ENCODE measurements at places on chromosomes 7 and 10.
A peak's percentile ranks its signal among the peaks of the same experiment; 100 is the strongest.

GRCh38 chr10:52469970-52470705, 156.1 kb downstream of the DKK1 start:
- DNase-seq: no peak

GRCh38 chr7:2068693-2069471, 163.9 kb downstream of the MAD1L1 start:
- DNase-seq: no peak

DNA sequence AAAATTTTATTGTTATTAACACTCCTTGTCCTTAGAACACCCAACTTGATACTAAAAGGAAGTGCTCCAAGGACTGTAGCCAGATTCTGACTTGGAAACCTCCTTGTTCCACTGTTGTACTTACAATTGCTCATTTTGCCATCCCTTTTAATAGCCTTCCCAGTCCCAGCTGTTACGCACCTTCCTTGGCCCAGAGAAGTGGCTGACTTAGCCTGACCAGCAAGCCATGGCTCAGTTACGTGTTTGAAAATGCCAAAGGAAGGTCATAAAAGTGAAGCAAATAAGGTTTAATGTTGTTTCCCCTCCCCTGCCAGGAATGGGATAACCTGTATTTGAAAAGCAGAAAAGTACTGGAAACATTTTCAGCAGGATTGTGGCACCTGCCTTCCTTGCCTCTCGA, 3.7 kb upstream of the ANKRD1 start:
- no peak for DNase-seq

DNA sequence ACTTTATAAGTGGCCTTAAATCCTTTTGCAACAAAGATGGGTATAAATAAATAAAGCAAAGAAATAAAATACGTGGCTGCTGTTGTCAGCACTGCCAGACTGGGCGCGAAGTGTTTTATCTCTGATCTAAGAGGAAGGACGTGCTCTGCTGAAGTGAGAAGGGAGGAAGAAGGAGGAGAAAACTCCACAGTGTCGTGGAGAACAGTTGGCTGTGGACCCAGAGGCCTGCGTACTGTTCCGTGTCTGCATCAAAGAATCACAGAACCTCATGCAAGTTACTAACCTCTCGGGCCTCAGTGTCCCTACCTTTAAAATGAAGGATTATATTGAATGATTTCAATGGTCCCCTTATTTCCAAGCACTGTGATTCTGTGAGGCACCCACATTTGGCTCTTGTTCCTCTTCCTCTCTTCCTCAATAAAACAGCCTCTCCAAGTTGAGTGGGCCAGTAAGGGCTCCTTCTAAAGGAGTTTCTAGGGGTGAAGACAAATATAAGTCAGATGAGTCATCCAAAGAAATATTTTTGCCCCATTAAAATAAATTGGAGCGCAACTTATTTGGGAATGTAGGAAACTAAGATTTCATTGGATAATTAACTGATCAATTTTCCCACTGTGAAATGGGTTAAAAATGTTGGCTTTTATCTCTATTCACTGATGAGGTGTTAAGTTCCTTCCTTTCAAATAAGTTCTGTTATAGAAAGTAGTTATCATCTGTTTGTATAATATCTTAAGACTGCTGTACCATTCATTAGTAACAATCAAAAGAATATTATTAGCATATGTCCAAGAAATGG, 126.9 kb upstream of the EFCAB10 start:
- DNase-seq: no peak

GRCh38 chr7:76332078-76332477, 26.7 kb downstream of the YWHAG start:
- no peak for DNase-seq

DNA sequence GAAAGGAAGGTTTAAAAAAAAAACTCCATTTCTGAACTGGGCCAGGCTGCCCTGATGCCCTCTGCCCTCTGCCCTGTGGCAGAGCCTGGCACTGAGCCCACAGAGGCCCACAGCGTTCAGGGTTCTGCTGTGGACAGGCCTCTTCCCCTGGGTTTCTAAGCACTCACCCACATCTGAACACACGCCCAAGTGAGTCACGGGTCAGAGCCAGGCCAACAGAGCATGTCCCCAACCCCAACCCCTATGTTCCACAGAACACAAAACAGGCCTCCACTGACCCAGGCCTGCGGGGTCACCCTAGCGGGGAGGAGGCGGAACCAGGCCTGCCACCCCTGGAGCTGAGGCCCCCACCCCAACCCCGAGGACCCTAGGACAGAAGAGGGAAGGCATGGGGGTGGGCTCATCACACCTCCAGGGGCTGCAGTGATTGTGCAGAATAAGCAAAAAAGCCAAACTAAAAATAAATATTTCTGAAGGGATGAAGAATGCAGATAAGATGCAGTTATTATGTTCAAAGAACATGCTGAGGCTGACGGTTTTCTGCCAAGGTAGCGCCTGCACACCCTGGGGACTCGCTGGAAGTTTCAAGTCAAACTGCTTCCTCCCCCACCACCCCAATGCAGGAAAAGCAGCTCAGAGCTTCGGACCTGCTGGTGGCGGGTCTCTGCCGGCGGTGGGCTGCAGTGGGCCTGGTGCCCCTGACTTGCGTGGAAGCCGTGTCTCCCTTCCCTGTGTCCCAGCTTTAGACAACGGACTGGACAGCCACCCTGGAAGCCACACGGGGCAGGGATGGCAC, 5.4 kb downstream of the WDR86 start:
- DNase-seq: no peak

DNA sequence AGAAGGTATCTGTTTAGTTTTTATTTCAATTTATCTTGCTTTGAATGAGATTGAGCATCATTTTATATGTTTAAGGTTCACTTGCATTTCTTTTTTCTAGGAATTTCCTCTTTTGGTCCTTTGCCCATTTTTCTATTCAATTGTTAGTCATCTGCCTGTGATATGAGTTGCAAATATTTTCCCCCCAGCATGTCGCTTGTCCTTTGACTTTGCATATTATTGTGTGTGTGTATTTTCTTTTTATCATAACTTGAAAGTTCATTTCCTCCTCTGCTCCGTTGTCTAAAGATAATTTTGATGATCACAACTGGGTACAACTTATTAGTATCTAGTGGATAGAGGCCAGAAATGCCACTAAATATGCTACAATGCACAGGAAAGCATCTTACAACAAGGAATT, 132.7 kb upstream of the MDFIC start:
- DNase-seq: no peak

GRCh38 chr7:21011153-21011552, 224.5 kb upstream of the SP8 start:
- DNase-seq: no peak

- DNase-seq: no peak
Measured at GRCh38 chr10:61733358-61733940, 70.7 kb downstream of the CABCOCO1 start.

GRCh38 chr7:69018200-69018599, 580.1 kb upstream of the AUTS2 start:
- DNase-seq: peak; percentile 66

GRCh38 chr10:129442866-129443265, 24.2 kb upstream of the MGMT start:
- DNase-seq: no peak

- peak; percentile 36 for DNase-seq
Measured at GRCh38 chr10:50624866-50625501, 1.2 kb upstream of the SGMS1 start.

GRCh38 chr10:108735380-108735779, 1187.9 kb downstream of the XPNPEP1 start:
- no peak for DNase-seq

DNA sequence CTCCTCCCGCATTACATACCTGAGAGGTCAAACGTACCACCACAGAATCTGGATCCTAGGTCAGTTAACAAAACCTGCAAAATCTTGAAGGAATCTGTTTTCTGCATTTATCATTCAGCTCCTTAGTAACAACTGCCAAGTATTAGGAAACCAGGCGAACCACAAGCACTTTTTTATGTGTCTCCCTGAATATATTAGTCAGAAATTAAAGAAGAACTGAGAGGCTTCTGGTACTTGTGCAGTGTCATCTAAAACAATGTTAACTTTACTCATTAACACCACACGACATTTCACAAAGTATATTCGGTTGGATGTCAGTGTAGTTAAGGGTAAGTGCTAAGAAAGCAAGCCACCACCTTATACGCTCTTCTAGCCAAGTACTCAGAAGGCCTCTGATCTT, 2.5 kb downstream of the CCDC6 start:
- no peak for DNase-seq

DNA sequence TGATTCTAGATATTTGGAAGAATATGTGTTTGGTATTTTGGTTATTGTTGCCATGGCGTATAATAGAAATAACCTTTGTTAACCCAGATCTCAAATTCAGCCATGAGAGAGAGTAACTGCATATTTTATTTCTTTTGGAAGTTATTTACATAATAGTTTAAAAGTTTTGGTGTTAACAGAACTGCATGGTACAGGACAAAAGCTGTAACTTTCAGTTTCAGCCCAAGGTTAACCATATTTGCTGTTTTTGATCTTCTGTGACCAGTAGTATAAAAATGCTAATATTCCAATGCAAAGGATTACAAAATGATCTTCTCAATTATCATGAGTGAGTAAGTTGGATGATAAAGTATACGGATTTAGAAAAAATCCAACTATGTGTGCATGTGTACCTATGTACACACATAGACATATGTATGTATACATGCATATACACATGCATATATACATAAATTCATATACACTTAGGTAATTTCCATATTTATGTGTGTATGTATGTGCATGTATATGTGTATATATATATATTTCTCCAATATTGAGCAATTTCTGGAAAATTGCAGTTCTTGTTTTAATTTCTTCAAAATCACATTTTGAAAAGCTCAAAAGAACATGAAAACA, 38.0 kb upstream of the PIP4K2A start:
- DNase-seq: no peak

- DNase-seq: no peak
Measured at GRCh38 chr7:78006063-78006755, 207.6 kb downstream of the PHTF2 start.

DNA sequence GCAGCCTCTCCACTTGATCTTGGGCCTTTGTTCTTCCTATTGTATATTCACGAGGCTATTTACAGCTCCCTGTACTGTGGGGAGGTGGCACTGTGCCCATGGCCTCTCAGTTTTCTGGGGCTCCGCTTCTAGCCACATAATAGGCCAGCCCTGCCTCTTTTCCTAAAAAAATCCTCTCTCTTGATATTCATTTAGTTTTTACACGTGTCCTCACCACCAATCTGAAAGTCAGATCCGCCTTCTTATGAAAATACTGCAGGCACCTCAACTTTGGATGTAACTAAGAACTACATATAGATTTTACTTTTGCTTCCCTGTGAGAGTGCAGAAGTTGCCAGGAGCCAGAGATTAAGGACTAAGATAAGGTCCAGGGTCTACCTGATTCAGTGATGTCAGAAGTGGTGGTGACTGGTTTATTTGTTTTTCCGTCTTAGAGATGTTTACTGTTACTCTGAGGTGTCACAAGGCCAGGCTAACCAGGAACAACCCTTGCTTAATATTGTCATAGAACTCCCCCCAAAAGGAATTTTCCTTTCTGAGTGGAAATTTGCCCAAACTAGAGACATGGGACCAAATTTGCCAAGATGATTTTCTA, 7.8 kb downstream of the BAMBI start:
- no peak for DNase-seq

DNA sequence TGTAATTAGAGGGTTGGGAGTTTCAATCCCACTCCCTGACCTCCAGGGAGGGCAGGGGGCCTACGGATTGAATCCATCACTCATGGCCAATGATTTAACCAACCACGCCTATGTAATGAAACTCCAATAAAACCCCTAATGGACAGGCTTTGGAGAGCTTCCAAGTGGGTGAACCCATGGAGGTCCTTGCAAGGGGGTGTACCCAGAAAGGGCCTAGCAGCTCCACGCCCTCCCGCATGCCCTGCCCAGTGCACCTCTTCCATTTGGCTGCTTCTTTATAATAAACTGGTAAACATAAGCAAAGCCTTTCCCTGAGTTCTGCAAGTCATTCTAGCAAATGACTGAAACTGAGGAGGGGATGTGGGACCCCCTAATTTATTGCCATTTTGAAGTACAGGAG, 280.1 kb downstream of the FRMD4A start:
- DNase-seq: no peak

- DNase-seq: no peak
Measured at GRCh38 chr7:127667759-127668530, 16.0 kb downstream of the SND1 start.

GRCh38 chr7:166338-167060, 25.9 kb upstream of the FAM20C start:
- no peak for DNase-seq

GRCh38 chr10:109676703-109677102, 246.6 kb downstream of the XPNPEP1 start:
- no peak for DNase-seq

DNA sequence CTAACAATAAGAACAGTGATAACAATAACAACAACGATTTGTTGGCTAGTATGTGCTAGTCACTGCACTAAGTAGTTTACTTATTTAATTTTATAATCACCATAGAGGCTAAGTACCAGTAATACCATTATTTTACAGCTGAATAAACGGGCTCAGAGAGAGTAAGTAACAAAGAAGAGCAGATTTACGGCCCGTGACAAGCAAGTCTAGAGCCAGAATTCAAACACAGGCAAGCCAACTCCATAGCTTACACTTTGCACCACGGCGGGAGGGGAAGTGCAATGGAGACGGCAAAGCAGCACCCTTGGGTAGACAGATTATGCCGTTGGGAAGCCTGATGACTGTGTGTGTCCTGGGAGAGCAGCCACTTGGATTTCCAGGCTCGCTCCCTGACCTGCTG, 1.2 kb upstream of the OR6V1 start:
- DNase-seq: no peak

DNA sequence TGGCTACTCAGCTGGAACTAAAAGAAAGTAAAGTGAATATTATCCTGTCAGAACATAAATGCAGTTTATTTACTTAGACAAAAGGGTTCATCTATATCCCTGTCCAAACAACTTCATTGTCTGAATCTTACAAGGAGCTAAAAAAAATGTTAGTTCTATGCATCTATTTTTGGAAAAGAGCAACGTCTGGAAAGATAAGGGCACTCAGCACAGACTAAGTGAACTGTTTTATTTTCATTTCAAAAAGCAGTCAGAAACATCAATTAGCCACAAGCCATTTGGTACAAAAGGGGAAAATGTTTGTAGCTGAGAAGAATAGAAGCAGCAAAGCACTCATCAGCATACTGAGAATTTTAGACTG, 245.5 kb downstream of the FOXP2 start:
- no peak for DNase-seq

DNA sequence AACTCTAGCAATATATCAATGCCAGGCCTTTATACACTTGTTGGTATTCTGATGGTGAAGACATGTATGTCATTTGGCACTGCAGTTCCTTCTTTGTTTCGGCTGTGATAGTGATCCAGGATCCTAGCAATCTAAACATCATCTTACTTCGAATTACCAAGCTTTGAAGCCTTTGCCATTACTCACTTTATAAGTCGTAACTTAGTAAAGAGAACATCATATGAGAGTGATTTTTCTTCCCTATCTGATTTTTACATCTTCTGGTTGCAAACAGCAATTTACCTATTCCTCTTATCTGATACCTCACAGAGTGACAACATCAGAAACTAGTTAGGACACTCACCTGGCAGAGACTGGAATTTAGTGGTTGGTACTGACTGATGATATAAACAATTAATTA, 7.6 kb upstream of the BPGM start:
- DNase-seq: no peak

All from H1 (cell line).